NCI-H1694 treated with DMSO at 0.1 percent for 48 hours (cell line): ENCODE measurements at places on chromosomes 13 and 19.

GRCh38 chr19:35212241-35212640, 16.3 kb downstream of the FAM187B start:
- no peak for DNase-seq

- DNase-seq = peak; percentile 70
Measured at GRCh38 chr19:18112989-18113478, 15.5 kb downstream of the MAST3 start.

- DNase-seq = no peak
Measured at GRCh38 chr13:100610391-100611347, 22.1 kb upstream of the GGACT start.

- no peak for DNase-seq
Measured at GRCh38 chr19:5036698-5037563, 68.0 kb downstream of the KDM4B start.

GRCh38 chr13:105446197-105446596, 1089.3 kb downstream of the EFNB2 start:
- DNase-seq = no peak
